ENCODE measurements at places on chromosomes 1 and 21. TPM values are rescaled to one million over a fixed set of nuclear protein-coding genes. Genes with fewer than 3 reads are reported as not detected.

RASSF5 gene
- 3.4 TPM for polyA plus RNA-seq

CCT8 gene
- polyA plus RNA-seq = 144 TPM

LMOD1 gene
- polyA plus RNA-seq = 4.2 TPM

OXCT2 gene
- polyA plus RNA-seq = 0.83 TPM

KRTAP7-1 gene
- not detected for polyA plus RNA-seq

C1orf116 gene
- 2.1 TPM for polyA plus RNA-seq

MCOLN3 gene
- 3.2 TPM for polyA plus RNA-seq
